ENCODE measurements at places on chromosomes 2 and 18.

DNA sequence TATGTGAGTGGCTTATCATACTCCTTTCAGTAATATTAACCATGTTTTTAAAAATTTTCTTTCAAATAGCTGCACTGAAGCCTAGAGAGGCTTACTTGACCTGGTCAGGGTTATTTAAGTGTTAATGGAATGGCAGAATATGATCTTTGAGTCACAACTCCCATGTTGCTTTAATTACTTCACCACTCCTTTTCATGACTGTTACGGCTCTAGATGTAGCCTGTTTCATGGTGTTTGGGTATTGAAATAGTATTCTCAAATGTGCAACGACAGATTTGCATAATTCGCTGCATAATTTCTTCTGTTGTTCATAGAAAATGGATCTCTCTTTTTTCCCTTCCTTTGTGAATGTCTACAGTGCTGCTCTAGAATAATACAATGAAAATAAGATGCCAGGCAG is 51.6 kb upstream of the PLA2R1 start:
- no peak for DNase-seq

DNA sequence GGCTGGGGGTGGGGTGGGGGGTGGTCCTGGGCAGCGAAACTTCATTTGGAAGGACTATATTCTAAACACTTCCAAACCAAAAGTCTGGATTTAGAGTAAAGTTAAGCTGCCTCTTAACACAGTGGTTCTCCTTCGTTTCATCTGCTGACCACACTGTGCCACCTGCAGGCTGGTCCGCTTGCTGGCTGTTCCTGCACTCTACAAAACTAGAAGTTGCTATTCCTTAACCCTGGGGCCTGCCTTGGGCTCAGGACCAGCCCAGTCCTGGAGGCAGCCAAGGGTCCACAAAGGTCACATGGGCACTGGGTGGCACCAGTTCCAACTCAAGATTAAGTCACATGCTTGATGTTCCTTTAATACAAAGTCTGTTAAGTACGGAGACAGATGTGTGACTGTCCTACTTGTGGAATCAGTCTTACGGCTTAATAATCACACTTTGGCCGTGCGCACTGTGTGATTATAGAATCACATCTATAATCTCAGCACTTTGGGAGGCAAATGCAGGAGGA is 195.4 kb downstream of the FAM210A start:
- no peak for DNase-seq

DNA sequence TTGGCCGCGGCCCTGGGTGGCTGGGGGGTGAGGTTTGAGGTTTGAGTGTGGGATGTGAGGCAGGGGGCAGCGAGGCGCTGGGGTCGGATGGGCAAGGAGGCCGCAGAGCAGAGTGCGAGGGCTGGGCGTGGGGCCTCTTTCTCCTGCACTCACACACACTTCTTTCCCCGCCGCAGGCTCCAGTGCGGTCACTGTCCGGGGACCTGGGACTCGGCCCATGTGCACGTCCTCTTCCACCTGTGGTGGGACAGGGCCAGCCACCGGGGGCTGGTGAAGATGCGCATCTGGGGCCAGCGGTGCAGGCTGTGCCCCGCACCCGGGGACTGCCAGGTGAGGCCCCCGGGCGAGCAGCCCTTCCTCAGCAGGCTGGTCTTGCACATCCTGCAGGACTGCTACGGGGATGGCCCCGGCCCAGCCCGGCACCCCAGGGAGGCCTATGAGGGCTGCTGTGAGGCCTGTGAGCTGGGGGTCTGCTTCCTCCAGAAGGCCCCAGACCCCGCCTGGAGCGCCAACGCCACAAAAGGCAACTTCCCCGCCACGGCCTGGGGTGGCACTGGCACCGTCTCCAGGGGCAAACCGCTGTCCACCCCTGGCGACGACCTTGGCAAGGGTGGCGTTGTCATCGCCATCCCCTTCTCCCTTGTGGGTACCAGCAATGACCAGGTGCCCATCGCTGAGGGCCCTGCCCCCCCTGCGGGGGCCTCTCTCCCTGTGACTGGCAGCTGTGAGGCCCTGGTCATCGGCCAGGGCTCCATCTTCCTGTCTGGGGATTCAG is 2.2 kb downstream of the RTP5 start:
- DNase-seq: no peak

- DNase-seq: no peak
These were observed 470.9 kb upstream of the ACVR2A start for GRCh38 chr2:147373800-147374422.

DNA sequence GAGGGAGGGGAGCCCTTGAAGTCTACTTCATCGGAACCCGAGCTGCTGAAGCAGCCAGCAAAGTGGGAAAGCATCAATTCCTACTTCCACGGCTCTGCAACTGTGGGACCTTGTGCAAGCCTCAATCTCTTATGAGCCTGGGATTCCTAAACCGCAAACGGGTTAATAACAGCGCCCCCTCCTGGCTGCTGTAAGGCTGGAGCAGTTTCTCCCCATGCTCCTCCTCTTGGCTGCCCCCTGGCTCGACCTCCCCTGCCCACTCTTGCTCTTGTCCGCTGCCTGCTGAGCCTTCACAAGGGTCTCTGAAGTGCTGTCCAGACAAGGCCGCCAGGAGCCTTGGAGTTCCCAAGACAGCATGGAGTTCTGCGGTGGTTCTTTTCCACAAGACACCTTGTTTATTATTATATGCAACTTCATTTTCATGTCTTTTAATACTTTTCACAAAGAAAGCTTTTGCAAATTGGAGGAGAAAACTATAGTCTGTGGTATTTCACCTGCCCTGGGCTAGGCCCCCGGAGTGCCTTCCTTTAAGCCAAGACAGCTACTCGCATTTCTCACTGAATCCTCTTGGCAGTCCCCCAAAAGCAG is 157.2 kb downstream of the DDX1 start:
- no peak for DNase-seq

DNA sequence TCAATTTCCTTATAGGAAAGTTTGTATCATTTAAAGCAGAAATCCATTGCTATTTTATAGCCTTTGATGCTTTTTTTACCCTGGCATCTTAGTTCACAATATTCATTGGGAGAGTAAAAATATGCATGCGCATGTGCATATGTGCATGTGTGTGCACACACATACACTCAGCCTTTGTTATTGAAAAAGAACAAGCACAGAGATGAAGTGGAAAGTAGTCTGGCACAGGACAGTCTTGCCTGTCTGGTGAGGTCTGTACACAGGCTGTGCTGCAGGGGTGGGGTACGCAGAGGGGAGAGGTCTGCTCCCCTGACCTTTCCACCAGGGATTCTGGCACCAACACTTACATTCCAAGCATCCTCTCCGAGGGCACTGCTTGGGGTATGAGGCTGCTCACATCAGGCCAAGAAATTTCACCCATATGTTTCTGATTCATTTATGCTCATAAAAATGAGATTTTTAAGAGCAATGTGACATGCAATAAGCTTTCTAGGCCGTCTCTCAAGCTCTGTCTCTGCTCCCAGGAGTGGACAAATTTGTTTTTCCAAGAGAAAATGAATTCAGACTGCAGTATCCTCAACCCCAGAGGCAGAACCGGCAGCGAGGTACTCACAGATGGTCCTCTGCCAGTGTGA is 237.2 kb downstream of the INSIG2 start:
- DNase-seq: no peak

DNA sequence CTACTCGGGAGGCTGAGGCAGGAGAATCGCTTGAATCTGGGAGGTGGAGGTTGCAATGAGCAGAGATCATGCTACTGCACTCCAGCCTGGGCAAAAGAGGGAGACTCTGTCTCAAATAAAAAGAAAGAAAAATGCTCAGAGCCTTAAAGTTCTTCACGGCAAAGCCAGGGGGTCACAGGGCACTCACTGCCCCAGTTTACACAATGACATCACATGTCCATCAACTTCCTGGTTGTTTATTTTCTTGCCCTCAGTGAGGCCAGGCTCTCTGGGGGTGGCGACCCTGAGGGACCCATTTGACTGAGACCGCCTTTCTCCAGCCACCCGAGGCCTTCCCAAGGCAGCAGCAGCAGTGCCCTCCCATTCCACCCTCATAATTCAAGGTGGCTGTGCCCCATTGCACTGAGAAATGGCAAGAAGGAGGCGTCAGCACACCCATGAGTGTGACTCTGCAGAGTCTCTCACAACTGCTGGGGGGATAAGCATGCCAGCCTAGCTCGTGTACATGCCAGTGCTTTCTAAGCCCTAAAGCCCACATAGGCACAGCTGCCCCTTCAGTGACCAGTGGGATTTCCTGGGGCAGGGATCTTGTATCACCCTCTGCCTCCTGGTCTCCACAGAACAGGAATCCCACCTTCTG is 50.0 kb downstream of the SFXN5 start:
- no peak for DNase-seq

- DNase-seq: no peak
These were observed 95.7 kb downstream of the CTIF start for GRCh38 chr18:48634491-48634890.

DNA sequence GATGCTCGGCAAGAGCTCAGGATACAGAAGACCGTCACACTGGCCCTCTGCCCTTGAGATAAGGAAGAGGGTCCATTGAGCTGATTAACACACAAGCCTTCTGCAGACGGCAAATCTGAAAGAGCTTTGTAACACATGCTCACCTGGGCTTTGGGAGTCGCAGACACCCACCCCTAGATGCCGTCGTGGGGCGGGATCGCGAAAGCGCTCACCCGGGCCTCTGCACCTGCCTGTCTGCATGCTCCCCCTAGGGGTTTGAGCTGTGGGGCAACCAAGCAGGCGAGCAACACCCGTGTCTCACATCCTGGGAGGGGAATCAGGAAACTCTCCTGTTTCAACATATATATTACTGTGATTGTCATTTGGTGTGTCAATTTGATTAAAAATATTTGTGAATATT is 99.8 kb upstream of the KCNH7 start:
- DNase-seq: no peak

DNA sequence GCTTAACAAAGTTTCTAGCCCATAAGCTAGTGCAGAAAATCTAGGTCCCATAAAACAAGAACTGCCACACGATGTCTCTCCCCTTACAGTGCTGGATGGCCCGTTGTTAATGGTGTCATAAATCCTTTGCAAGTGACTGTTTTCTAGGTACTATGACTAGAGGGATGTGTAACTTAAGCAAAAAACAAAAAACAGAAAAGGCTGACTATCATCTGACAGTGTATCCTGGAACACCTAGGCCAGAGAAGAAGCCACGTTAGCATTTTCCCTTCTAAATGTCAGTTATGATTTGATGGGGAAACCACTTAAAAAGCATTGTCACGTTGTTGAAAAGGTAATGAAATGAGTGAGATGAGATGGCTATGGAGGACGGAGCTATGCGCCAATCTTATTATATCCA is 2.4 kb downstream of the CASP8 start:
- no peak for DNase-seq

DNA sequence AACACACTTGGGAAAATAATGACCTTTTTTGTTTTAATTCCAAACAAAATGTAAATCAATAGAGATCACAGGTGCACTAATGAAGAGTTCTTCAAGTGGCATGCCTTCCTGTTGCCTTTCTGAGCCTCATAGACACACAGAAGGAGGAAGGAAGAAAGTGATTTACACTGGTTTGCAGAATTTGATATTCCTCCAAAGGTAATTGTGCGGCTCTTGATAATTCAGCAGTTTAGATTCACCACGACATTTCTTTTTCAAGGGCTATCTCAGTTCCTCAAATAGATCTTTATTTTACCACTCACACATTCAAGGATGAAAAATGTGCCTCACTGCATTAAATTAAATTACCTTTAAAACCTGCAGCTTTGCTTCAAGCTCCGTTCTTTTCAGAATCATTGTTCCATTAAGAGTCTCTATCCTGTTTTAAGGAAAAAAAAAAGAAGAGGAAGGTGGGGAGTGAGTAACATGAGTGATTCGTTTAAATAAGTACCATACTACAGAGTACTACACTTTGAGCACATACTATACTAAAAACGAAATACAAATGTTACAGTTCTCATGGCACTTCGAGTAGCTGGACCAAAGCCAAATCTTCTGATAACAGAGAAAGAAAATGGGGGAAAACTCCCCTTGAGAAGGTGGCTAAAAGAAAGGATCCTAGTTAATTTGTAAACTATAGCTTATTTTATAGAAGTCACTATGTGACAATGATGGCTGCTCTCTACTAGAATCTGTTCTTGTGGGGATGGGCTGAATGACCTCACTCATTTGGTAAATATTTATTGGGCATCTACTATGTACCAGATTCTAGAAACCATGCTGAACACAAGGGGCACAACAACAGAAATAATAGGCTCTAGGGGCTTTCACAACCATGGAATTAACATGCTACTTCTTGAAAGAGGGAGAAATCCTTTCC is 16.6 kb downstream of the CYTIP start:
- no peak for DNase-seq

GRCh38 chr2:86781363-86781762 is 9.3 kb downstream of the CD8A start:
- DNase-seq: no peak
